Stimulated activated memory B cell treated with anti-CD40 and anti-IgM and Interleukin-4, amounts not matched to agents 10 μg/mL and 1 μg/mL and 100 μg/mL, for 72 hours (primary cell): ENCODE measurements at places on chromosomes 6 and 20.
A peak's percentile ranks its signal among the peaks of the same experiment; 100 is the strongest.

DNA sequence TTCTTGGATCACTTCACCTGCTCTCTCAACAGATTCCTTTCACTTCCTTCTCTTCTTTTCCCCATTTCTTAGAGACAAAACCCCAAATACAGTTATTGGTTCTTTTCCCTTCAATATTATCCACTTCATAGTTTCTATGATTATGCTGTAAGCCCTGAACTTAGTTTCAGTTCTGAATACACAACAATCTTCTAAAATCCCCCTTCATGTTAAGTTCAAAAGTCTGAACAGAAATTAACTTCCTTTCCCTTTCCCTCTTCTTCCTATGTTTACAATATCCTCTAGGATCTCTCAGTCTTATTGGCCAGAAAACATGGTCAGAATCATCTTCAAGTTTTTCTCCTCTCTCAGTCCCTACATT, 57.7 kb downstream of the OGFRL1 start:
- peak; percentile 38 for ATAC-seq

GRCh38 chr6:22147921-22148776, 148.7 kb downstream of the PRL start:
- ATAC-seq, result no peak

- ATAC-seq, result no peak
Measured at GRCh38 chr6:113741651-113742050, 115.5 kb upstream of the MARCKS start.

DNA sequence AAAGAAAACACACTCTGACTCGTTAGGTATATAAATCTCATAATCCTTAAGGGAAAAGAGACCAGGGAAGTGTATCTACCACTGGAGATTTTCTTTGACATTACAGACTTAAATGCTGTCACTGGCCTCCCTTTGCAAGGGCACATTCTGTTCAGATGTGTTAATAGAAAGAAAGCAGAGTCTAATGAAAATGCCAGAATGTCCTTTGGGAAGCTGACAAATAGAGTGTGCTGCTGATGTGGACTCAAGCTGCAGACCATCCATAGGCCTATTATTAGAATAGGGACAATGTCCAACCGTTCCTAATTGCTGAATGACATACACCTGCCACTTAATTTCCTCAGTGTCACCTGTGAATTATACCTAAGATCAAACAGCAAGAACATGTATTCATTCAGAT, 41.2 kb downstream of the SLC35D3 start:
- ATAC-seq, result no peak

- no peak for ATAC-seq
Measured at GRCh38 chr20:37523012-37523391, 2.0 kb downstream of the NNAT start.

DNA sequence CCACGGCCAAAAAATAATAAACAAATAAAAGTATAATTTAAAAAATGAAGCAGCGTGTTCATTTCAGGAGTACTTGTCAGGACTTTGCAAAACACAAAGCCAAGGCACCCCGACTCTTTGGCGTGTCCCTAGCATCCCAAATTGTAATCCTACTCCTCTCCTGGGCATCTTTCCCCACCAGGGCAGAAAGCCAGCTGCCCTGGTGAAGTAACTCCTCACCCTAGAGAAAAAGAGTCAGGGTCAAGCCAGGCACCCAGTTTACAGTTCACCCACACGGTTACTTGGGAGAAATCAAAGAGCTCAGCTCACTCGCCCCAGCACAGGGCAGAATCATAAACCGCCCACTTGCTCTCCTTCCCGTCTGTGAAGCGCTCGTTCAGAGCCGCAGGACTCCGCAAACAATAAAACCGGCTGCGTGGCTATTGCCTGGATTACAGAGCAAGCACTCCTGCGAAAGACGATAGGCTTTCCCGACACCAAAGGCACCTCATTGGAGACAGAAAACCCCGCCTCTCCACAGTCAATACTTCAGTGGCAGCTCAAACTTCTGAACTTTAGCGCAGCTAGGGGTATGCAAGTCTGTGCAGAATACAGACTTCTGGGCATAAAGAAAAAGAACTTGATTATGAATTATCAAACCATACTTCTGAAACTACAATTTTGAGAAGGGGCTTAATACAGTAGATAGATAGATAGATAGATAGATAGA, 73.0 kb upstream of the NHSL1 start:
- ATAC-seq, result no peak

DNA sequence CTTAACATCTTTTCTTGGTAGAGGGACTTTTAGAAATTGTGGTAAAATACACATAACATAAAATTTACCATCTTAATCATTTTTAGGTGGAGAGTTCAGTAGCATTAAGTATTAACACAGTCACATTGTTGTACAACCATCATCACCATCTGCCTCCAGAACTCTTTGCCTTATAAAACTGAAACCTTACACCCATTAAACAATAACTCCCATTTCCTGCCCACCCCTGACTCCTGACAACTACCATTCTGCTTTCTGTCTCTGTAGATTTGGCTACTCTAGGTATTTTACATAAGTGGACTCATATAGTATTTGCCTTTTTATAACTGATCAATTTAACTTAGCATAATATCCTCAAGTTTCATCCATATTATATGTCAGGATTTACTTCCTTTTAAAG, 88.7 kb downstream of the ZHX3 start:
- no peak for ATAC-seq

- ATAC-seq, result no peak
Measured at GRCh38 chr6:95690328-95690727, 113.0 kb downstream of the MANEA start.

GRCh38 chr6:21586740-21587178, 6.8 kb upstream of the SOX4 start:
- ATAC-seq, result no peak

DNA sequence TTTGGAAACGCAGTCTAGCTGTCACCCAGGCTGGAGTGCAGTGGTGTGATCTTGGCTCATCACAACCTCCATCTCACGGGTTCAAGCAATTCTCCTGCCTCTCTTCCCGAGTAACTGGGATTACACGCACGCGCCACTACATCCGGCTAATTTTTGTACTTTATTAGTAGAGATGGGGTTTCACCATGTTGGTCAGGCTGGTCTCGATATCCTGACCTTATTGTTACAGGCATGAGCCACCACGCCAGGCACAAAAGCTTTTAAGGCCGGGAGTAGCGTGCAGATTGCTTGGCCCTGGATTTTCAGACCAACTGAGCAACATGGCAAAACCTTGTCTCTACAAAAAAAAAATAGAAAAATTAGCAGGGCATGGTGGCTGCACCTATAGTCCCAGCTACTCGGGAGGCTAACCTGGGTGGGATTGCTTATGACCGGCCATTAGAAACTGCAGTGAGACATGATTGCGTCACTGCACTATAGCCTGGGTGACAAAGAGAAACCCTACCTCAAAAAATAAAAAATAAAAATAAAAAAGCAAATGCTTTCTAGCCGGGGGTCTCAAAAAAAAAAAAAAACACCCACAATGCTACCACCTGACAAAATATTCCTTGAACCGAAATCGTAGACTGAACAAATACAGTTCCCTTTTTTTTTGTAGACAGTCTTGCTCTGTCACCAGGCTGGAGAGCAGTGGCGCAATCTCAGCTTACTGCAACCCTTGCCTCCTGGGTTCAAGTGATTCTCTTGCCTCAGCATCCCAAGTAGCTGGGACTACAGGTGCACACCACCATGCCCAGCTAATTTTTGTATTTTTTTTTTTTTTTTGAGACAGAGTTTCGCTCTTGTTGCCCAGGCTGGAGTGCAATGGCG, 15.0 kb downstream of the RBM39 start:
- no peak for ATAC-seq

- no peak for ATAC-seq
Measured at GRCh38 chr6:40822619-40823018, 216.4 kb downstream of the UNC5CL start.

GRCh38 chr6:142856624-142857232, 88.2 kb downstream of the HIVEP2 start:
- peak; percentile 87 for ATAC-seq

GRCh38 chr6:142174703-142175102, 27.6 kb downstream of the VTA1 start:
- no peak for ATAC-seq

DNA sequence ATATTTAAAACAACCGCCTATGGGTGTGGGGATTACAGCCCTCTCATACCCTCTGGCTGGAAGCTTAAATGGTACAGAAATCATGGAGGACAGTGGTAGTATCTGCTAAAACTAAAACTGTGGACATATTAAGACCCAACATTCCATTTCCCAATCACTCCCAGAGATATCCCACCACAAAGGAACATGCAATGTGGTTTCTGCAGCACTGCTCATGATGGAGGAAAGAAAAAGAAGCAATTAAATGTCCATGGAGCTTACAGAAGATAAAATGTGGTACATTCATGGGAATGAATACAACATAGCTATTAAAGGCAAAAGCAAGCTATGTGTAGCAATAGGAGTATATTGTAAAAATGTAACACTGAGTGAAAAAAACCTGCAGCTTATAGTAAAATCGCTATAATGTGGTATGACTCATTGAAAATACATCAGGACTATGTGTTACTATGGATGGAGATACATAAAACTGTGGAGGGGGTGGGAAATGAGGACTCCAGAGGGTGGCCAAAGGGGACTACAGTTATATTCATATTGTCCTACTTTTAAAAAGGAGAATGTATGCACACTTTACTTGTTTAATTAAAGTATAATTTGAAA, 22.9 kb upstream of the NNAT start:
- no peak for ATAC-seq

GRCh38 chr6:57102976-57103375, 13.0 kb downstream of the ZNF451 start:
- ATAC-seq, result no peak

GRCh38 chr6:144401736-144402733, 116.9 kb downstream of the UTRN start:
- no peak for ATAC-seq

DNA sequence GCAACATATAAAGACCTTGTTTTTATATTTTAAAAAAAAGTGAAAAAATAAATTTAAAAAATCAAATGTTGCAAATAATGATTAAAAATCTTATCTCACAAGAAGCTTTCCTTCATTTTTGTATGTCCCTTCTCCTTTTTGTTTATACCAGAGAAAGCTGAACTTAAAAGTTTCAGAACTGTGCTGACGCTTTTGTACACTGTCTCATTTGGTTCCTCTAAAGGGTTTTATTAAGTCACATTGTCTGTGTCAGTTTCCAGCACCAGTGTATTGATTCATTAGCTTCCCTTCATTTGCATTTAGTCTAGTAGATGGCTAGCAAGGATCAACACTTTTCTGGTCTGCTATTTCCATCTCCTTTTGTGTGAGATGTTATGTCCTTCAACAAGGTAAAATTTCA, 6.7 kb downstream of the PCED1A start:
- ATAC-seq, result no peak

DNA sequence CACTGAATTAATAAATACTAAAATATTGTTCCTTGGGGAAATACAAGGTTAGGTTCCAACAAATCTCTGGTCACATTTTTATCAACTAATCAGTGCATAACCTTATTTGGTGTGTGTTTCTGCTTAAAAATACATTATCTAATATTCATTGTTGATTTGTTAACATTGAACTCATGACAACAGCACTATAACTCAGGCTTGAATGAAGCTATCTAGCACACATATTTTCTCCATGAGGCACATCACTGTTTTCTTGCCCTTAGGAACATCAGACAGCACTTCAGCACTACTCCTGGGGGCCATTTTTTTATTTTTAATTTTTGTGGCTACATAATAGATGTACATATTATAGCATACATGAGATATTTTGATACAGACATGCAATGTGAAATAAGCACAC, 277.2 kb upstream of the NT5E start:
- no peak for ATAC-seq

GRCh38 chr20:40329321-40329720, 359.7 kb downstream of the MAFB start:
- ATAC-seq, result no peak

DNA sequence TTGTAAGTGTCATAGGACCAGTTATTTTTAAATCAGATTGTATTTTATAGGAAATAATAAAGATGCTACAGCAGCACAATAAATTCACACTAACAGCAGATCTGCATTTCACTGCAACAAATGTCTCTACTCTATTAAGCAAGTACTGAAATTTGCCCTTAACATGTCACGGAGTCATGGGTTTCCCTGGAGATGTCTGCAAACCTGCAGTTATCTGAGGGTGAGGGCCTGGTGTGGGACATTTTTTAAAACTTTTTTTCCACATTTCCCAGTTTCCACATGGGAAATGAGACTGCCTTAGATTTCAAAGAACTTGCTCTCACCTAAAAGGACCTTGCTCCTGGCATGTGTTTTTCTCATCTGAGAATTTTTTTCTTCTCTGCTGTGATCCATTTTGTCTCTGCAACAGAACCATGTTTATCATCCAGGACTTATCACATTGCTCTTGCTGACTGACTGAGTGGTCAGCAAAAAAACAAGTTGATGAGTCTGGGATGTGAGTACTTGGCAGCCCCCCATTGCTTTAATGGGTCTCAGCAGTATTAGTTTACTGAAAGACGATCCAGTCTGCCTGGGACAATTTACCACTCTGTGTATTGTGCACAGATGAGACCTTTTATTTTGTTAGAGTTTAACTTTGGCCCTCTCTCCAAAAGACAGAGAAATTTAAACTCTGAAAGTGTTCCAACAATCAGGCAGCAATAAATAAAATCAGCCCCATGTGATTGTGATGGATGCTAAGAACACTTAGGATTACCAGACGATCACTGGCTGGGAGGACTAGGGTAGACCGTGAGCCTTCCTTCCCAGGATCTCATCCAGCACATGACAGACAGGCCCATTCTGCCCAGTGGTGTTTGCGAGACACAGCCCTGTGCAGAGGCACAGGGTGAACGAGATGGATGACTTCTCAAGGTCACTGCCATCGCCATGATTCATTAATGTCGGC, 268.8 kb downstream of the BTBD9 start:
- ATAC-seq, result no peak

- peak; percentile 48 for ATAC-seq
Measured at GRCh38 chr6:111210194-111210728, 123.0 kb downstream of the SLC16A10 start.

GRCh38 chr20:53559816-53560215, 33.8 kb downstream of the ZNF217 start:
- ATAC-seq, result no peak

DNA sequence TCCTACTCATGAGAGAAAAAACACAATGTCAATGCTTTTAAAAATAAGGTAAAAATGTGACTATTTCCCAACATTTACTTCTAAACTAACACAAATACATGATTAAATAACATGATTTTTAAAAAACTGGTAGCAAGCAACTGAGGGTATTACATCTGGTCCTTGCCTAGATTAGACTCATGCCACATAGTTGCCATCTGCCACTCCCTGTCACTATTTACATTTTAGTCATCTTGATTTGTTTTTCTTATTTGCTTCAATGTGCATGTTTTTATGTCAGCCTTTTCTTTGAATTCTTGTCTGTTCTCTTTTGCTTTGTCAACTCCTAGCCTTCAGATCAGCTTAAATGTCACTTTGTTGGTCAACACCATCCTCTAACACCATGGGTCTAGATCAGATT, 207.0 kb upstream of the SIM1 start:
- no peak for ATAC-seq
